GM23338 (cell line): ENCODE measurements at places on chromosomes 1 and 21. TPM values are rescaled to one million over a fixed set of nuclear protein-coding genes. Genes with fewer than 3 reads are reported as not detected.

Gene HCRTR1
- 1.0 TPM in 1 of 2 replicates, not detected in the other for total RNA-seq

Gene SLAMF9
- total RNA-seq = not detected in 2 replicates

DNA sequence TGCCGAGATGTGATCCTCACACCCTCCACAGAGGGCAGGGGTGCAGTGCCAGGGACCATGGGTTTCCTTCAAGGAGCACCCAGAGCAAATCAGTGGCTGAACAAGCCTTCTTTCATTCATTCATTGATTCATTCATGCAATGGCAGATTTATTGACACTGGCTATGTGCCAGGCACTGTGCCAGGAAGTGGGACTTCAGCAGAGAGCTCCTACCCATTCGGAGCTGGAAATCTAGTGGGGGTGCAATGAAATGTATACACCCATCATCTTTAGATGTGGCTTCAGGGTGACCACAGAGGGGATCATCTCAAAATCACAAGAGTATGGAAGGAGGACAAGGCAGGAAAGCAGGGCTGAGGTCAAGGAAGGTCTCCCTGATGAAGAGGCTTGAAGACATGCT is 18.9 kb downstream of the SLC6A9 start:
- no peak overlapping the region for H3K4me3 ChIP-seq
- H3K27ac ChIP-seq = no peak overlapping the region
- H3K36me3 ChIP-seq = no peaks in the 10 kb centered on the region; the same call in 1 of the 2 replicates

DNA sequence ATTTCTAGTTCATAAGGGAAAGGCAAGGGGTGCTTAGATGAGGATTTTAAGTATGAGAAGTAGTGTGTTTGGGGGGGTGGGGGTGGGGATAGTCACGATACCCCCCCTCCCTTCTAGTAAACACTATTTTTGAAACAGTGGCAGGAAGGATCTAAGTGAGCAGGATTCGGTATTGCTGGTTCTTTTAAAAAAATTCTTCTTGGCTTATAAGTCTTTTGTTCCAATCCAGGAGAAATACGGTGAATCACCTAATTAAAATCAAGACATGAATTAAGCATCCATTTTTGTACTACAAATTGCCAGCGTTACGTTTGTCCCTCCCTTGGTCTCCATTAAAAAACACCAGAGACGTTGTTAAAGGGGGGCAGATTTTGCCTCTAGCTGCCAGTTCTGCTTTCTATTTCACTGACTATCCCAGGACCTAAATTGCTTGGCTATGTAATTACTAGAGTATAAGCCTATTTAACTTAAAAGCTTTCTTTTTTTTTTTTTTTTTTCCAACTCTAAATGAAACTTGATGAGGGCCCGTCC is 911 bp downstream of the LMO4 start:
- peak overlapping the region; percentile 58 for H3K4me3 ChIP-seq
- no peaks in the 10 kb centered on the region for H3K27me3 ChIP-seq
- peaks cover 40% of the 10 kb centered on the region for H3K4me1 ChIP-seq
- no peak for DNase-seq

DNA sequence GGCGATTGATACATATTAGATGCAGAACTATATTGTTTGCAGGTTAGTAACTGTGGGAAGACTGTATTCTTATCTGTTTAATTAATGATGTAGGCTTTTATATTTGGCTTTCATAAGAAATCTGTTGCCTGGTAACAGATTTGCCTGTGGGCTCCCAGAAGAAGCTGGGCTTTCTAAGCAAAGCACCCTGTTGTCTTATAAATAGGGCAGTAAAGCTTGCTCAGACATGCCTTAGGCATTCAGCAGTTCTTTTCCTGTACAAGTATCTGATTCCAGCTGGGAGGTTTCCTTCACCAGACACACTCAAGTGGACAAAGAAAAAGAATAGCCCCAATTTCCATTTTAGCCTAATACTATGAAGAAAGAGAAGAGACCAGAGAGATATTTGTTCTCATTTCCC is 524.0 kb downstream of the LRRIQ3 start:
- no peaks in the 10 kb centered on the region for H3K4me1 ChIP-seq
- no peak overlapping the region for H3K4me3 ChIP-seq
- H3K27ac ChIP-seq = no peak overlapping the region
- no peak for DNase-seq
